ENCODE measurements at places on chromosomes 1 and 21. TPM values are rescaled to one million over a fixed set of nuclear protein-coding genes. Genes with fewer than 3 reads are reported as not detected.

GRCh38 chr1:81073580-81073979 lies 727.2 kb upstream of the ADGRL2 start:
- DNase-seq, result no peak
- H3K27me3 ChIP-seq, result no peaks in the 10 kb centered on the region
- H3K4me1 ChIP-seq, result peaks cover 10% of the 10 kb centered on the region

GRCh38 chr1:183953031-183953430 lies 84.5 kb downstream of the COLGALT2 start:
- DNase-seq, result no peak
- no peak overlapping the region for H3K4me3 ChIP-seq
- H3K36me3 ChIP-seq, result peaks cover 3% of the 10 kb centered on the region
- no peak overlapping the region for H3K27ac ChIP-seq
- peaks cover 9% of the 10 kb centered on the region for H3K4me1 ChIP-seq

GRCh38 chr1:217106231-217106901 lies 383.1 kb upstream of the ESRRG start:
- no peaks in the 10 kb centered on the region for H3K36me3 ChIP-seq
- DNase-seq, result no peak
- no peak overlapping the region for H3K27ac ChIP-seq
- H3K27me3 ChIP-seq, result peaks cover 23% of the 10 kb centered on the region
- no peak overlapping the region for H3K4me3 ChIP-seq

GRCh38 chr1:234893725-234894630 lies 234.7 kb downstream of the TOMM20 start:
- H3K27ac ChIP-seq, result no peak overlapping the region
- no peak overlapping the region for H3K4me3 ChIP-seq
- H3K27me3 ChIP-seq, result no peaks in the 10 kb centered on the region
- H3K36me3 ChIP-seq, result no peaks in the 10 kb centered on the region
- H3K4me1 ChIP-seq, result peaks cover 22% of the 10 kb centered on the region

GRCh38 chr1:152048416-152049009 lies 11.7 kb upstream of the S100A11 start:
- DNase-seq, result peak; percentile 20
- H3K27ac ChIP-seq, result peak overlapping the region; percentile 99
- H3K4me1 ChIP-seq, result peaks cover 20% of the 10 kb centered on the region
- H3K4me3 ChIP-seq, result peak overlapping the region; percentile 65
- no peaks in the 10 kb centered on the region for H3K36me3 ChIP-seq

DNA sequence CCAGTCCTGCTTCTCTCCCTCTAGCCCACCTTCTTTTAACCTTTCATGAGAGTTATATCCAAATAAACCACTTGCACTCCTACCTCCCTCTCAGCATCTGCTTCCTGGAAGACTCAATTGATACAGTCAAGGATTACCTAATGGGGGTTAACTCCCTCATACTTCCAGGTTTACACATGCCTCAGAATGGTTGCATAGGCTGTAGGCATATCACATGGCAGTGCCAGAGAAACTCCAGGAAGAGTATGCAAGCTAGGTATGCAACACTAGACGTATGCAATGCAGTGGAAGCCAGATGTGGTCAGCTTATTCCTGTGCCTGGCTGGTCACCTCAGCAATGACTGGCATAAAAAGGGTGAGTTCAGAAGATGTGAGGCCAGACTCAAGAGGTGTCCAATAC lies 32.7 kb upstream of the VANGL1 start:
- no peaks in the 10 kb centered on the region for H3K36me3 ChIP-seq
- H3K4me3 ChIP-seq, result no peak overlapping the region
- H3K27me3 ChIP-seq, result peaks cover 3% of the 10 kb centered on the region
- no peak for DNase-seq
- peaks cover 2% of the 10 kb centered on the region for H3K4me1 ChIP-seq

DNA sequence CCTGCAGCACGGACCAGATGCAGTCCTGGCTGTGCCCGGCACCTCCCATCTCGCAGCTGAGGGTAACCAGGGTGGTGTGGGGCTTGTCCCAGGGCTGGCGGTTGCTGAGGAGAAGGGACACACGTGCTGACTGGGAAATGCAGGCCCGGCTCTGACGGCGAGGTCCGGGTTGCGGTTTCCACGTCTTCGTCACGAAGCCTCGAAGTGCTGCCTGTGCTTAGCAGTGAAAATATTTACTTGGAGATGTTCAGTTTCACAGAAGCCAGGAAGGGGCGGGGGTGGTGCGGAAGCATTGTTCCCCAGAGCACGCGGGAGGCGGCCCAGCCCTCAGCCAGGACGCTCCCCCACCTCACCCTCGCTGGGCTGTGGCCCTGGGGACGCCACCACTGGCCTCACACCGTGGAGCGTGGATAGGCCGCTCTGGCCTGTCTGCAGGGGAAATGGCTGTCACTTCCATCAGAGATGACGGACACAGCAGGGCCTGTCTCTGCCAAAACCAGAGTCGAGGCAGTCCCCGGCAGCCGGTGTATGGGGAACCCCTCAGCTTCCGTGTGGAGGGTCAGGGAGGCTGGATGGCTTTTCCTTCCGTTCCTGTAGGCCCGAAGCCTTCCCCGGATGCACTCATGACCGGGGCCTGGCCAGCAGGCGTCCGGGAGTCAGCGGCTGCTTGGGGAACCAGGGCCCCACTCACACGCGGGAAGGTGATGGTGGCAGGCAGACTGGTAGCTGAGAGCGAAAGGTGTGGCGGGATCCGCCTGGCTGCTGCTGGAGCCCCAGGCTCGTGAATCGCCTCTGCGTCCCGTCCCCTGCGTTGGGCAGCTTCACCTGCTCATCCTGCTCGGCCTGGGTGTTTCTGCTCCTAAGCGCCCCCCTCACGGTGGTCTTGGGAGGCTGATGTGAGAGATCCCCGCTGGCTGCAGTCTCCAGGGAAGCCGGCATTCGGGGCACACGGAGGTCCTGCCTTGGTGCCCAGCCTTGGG lies 14.7 kb upstream of the POFUT2 start:
- peaks cover 10% of the 10 kb centered on the region for H3K4me1 ChIP-seq
- H3K4me3 ChIP-seq, result no peak overlapping the region
- DNase-seq, result no peak
- no peak overlapping the region for H3K27ac ChIP-seq
- peaks cover 3% of the 10 kb centered on the region for H3K36me3 ChIP-seq
- H3K27me3 ChIP-seq, result no peaks in the 10 kb centered on the region

OBSCN gene
- total RNA-seq, result 57.3 TPM

GRCh38 chr1:160853754-160854153 lies 8.9 kb downstream of the CD244 start:
- DNase-seq, result no peak
- H3K36me3 ChIP-seq, result no peaks in the 10 kb centered on the region
- H3K4me1 ChIP-seq, result no peaks in the 10 kb centered on the region
- H3K27me3 ChIP-seq, result no peaks in the 10 kb centered on the region

GRCh38 chr21:14116080-14116481 lies 94.7 kb downstream of the LIPI start:
- peaks cover 3% of the 10 kb centered on the region for H3K4me1 ChIP-seq
- no peak for DNase-seq
- peaks cover 6% of the 10 kb centered on the region for H3K36me3 ChIP-seq
- H3K27me3 ChIP-seq, result no peaks in the 10 kb centered on the region
- H3K4me3 ChIP-seq, result no peak overlapping the region
- H3K27ac ChIP-seq, result no peak overlapping the region

DNA sequence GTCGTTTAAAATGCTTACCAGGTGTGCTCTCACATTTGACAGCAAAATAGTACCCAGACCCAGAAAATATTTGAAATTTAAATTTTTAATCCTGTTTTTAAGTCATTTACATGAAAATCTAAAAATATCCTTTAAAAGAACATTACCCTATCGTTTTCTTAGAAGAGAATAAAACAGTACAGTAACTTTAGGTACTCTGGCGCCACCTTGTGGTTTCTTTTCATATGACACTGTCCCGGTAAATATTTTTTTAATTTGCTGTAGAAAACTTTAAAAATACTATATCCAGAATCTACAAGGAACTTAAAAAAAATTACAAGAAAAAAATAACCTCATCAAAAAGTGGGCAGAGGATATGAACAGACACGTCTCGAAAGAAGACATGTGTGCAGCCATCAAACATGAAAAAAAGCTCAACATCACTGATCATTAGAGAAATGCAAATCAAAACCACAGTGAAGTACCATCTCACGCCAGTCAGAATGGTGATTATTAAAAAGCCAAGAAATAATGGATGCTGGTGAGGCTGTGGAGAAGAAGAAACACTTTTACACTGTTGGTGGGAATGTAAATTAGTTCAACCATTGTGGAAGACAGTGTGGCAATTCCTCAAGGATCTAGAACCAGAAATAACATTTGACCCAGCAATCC lies 129.2 kb downstream of the RGS21 start:
- H3K27me3 ChIP-seq, result no peaks in the 10 kb centered on the region
- no peaks in the 10 kb centered on the region for H3K36me3 ChIP-seq
- H3K4me1 ChIP-seq, result peaks cover 11% of the 10 kb centered on the region
- H3K27ac ChIP-seq, result no peak overlapping the region
- peak; percentile 39 for DNase-seq

TLCD4 gene
- 33.8 TPM for total RNA-seq

- H3K4me3 ChIP-seq, result no peak overlapping the region
- DNase-seq, result no peak
These were observed 544.9 kb upstream of the NEGR1 start for GRCh38 chr1:72827278-72827677.

CRYZ gene
- total RNA-seq, result 36.9 TPM

GRCh38 chr1:209570743-209571142 lies 12.8 kb upstream of the CAMK1G start:
- H3K4me1 ChIP-seq, result no peaks in the 10 kb centered on the region
- no peak overlapping the region for H3K27ac ChIP-seq
- no peak overlapping the region for H3K4me3 ChIP-seq
- no peaks in the 10 kb centered on the region for H3K36me3 ChIP-seq
- H3K27me3 ChIP-seq, result peaks cover 47% of the 10 kb centered on the region

- no peak overlapping the region for H3K27ac ChIP-seq
- no peak for DNase-seq
- H3K4me1 ChIP-seq, result no peaks in the 10 kb centered on the region
- no peak overlapping the region for H3K4me3 ChIP-seq
These were observed 62.3 kb downstream of the GFI1 start for GRCh38 chr1:92424381-92424780.

ABL2 gene
- total RNA-seq, result 23.7 TPM

DNA sequence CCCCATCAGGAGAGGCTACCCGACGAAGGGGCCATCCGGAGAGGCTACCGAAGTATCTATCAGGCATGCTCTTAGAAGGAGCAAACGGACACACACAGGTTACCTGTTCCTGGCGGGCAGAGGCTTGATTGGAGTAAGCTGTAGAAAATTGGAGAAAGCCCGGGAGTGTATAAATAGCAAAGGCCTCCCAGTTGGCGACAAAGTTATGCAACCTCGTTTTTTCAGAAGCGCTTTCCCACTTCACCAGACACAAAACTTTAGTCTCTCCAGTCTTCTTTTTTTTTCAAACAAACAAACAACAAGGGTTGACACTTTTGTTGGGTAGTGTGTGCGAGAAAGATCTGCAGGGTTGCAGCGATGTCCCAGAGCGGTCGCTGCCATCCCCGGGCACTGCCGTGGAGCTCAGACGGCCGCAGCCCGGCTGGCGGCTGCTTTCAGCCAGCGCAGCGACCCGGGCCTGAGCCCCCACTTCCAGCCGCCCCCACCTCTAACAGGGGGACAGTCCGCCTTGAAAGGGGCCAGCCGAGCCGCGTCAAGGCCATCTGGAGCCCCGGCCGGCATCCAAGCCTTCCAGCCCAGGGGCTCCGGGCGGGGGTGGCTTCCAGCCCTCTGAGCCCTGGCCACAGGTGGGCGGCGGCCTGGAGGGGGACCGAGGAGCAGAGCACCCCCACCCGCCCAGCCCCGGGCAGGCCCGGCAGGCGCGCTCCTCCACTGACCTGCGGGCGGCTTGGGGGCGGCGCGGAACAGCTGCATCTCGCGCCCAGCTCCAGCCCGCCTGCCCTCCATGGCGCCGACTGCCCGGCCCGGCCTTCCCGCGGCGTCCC lies 616 bp downstream of the MCOLN3 start:
- H3K4me3 ChIP-seq, result peak overlapping the region; percentile 71
- no peaks in the 10 kb centered on the region for H3K36me3 ChIP-seq
- peaks cover 48% of the 10 kb centered on the region for H3K27me3 ChIP-seq
- peaks cover 14% of the 10 kb centered on the region for H3K4me1 ChIP-seq

GRCh38 chr1:151680391-151680790 lies 36.2 kb downstream of the CELF3 start:
- peaks cover 5% of the 10 kb centered on the region for H3K4me1 ChIP-seq
- no peaks in the 10 kb centered on the region for H3K27me3 ChIP-seq
- no peak overlapping the region for H3K27ac ChIP-seq

KDF1 gene
- 26.1 TPM for total RNA-seq

PPIAL4G gene
- total RNA-seq, result 0.14 TPM

DNA sequence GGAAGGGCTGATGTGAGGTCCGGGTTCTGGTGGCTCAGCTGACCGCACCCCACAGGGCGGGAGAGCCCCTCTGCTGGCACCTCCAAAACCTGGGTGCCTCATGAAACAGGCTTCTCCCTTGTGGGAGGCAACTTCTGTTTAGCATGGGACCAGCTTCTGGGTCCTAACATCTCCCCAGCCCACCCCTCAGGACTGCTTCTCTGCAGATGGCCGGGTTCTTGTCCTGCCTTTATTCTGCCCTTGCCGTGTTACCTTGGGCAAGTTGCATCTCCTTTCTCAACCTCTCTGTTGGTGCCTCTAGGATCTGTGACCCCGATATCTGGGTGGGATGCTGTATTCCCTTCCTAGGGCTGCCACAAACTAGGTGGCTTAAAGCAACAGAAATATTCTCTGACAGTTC lies 15.0 kb upstream of the TTC22 start:
- peaks cover 5% of the 10 kb centered on the region for H3K4me1 ChIP-seq
- peaks cover 1% of the 10 kb centered on the region for H3K36me3 ChIP-seq
- no peak overlapping the region for H3K27ac ChIP-seq
- peaks cover 20% of the 10 kb centered on the region for H3K27me3 ChIP-seq

- no peak overlapping the region for H3K27ac ChIP-seq
- H3K36me3 ChIP-seq, result no peaks in the 10 kb centered on the region
- no peak for DNase-seq
- H3K4me1 ChIP-seq, result peaks cover 7% of the 10 kb centered on the region
- H3K27me3 ChIP-seq, result no peaks in the 10 kb centered on the region
These were observed 378.9 kb downstream of the BRINP3 start for GRCh38 chr1:190098756-190099155.

GRCh38 chr1:177615251-177615650 lies 354.6 kb downstream of the SEC16B start:
- no peak overlapping the region for H3K4me3 ChIP-seq
- H3K4me1 ChIP-seq, result peaks cover 4% of the 10 kb centered on the region
- no peaks in the 10 kb centered on the region for H3K36me3 ChIP-seq
- no peak for DNase-seq
- H3K27ac ChIP-seq, result no peak overlapping the region
- no peaks in the 10 kb centered on the region for H3K27me3 ChIP-seq

COP1 gene
- total RNA-seq, result 58.1 TPM

DNA sequence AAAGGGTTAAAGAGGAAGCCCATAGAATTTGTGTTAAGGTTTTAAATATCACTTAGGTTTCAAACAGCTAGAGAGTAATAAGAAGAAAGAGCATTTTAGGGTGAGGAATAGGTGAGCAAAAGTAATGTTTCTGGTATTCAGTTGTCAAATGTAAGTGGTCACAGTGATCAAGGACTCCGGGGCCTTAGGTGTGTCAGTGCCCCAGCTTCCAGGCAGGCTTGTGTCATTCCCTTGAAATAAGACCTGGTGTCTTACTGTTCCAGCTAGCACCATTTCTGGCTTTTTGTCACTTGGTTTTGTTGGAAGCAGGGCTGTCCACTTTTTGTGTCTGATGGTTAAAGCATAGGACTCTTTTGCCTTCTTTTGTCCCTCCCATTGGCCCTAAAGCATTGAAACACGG lies 69.6 kb downstream of the DYRK1A start:
- no peak for DNase-seq
- peaks cover 10% of the 10 kb centered on the region for H3K4me1 ChIP-seq
- H3K27ac ChIP-seq, result no peak overlapping the region
- H3K36me3 ChIP-seq, result peaks cover 38% of the 10 kb centered on the region
- H3K27me3 ChIP-seq, result no peaks in the 10 kb centered on the region

EPHA8 gene
- total RNA-seq, result 0.24 TPM
